NCI-H460 (cell line): ENCODE measurements at places on chromosomes 2 and 18. TPM values are rescaled to one million over a fixed set of nuclear protein-coding genes. Genes with fewer than 3 reads are reported as not detected.

The ARHGEF4 gene
- total RNA-seq = 3.8 and 4.2 TPM in 2 replicates

The TUBA3E gene
- total RNA-seq = not detected in 2 replicates

The SERPINB10 gene
- not detected in 2 replicates for total RNA-seq

DNA sequence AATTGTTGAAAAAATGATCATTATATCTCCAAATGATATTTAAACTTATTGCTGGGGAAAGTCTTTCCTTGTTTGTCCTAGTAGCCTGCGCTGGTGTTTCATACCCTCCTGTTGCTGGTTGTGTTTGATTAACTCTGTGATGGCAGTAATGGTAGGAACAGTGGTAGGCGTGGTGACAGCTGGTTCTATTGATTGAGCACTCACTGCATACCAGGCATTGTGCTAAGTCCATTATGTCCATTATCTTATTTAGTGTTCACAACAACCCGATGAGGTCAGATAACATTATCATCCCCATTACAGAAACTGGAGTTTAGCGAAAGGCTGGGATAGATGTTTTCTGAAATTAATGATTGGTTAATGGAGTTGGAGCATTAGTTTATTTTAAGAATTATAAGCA lies 77.8 kb upstream of the STON1 start:
- DNase-seq = no peak

The GALNT5 gene
- total RNA-seq = 2.2 and 3.0 TPM in 2 replicates

The SLC23A3 gene
- 1.4 and 1.7 TPM in 2 replicates for total RNA-seq

The NRP2 gene
- 6.7 and 7.4 TPM in 2 replicates for total RNA-seq

- no peak for DNase-seq
Observed at GRCh38 chr2:241773511-241774418, 2.9 kb upstream of the GAL3ST2 start.

DNA sequence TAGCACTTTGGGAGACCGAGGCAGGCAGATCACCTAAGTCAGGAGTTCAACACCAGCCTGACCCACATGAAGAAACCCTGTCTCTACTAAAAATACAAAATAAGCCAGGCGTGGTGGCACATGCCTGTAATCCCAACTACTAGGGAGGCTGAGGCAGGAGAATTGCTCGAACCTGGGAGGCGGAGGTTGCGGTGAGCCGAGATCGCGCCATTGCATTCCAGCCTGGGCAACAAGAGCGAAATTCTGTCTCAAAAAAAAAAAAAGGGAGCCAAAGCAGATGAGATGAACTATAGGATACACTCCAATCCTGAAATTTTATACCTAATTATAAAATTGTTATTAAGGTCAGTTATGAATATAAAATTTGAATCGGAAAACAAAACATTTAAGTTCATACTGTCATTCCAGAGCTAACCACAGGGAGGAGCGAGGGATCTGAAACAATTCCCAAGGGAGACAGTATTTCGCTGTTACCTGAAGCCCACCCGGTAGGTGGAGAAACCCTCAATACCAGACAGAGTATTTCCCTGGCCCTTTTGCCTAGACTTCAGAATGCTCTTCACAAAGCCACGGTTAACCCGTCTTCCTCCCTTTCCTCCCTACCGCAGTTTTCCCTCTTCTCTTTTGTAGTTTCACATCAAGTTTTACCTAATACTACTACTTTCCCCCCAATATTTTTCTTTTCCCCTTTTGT lies 1.4 kb downstream of the PPM1G start:
- peak; percentile 51 for DNase-seq

DNA sequence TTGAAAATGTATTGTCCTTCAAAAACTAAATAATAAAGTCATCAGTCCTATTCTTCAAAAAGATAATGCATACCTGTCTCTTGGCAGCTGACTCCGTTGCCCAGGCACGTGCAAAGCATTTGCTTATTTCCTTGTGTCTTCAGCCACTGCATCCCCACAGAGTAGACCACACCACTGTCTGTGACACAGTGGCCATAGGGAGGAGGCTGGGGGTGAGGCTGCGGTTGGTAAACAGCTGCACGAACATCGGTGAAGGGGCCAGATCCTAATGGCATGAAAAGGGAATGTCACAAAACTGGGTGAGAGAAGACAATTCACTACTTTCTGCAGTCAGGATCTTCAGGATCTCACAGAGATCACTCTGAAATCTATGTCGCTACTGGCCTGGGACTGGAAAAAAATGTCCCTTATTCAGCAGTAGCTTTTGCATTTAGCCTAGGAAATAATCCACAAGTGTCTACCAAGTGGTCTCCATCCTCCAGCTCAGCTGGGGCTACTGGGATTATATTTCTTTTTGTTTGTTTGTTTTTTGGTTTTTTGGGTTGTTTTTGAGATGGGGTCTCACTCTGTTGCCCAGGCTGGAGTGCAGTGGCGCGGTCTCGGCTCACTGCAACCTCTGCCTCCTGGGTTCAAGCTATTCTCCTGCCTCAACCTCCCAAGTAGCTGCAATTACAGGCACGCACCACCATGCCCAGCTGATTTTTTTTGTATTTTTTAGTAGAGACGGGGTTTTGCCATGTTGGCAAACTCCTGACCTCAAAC lies 10.7 kb downstream of the FN1 start:
- no peak for DNase-seq
